ENCODE measurements at places on chromosomes 4 and X.

DNA sequence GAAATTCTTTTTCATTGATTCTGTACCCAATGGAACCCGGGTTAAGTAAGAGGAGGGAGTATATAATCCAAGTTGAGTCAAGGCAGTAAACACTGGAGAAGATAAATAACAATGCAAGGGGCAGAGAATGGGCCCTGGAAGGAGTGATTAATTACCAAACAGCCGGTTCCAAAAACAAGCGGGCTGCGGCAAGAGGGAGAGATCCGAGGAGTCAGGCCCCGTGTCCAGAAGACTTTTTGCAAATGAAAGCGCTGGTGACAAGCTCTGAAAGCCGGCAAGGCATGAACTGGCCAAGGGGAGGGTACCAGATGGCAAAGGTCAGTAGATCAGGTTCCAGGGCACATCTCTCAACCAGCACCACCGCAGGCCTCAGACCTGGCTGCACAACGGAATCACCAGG, 294.9 kb downstream of the BCOR start:
- DNase-seq = no peak

DNA sequence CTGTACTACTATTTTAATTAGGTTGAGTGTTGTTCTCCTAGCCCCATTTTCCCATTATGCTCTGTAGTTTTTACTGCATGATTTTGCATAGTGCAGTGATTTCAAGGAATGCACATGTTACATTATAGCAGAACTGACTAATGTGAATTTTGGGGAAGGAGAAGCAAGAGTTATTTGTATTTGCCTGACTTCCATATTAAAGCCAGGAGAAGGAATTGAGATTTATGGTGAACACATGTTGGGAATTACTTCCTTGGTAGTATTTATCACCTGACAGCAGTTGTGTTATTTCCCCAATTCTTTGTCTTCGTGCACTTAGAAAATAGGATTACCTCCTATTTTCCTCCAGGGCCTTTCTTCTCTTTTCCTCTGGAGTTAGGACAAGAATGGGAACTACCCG, 3.2 kb downstream of the TMEM144 start:
- no peak for DNase-seq

DNA sequence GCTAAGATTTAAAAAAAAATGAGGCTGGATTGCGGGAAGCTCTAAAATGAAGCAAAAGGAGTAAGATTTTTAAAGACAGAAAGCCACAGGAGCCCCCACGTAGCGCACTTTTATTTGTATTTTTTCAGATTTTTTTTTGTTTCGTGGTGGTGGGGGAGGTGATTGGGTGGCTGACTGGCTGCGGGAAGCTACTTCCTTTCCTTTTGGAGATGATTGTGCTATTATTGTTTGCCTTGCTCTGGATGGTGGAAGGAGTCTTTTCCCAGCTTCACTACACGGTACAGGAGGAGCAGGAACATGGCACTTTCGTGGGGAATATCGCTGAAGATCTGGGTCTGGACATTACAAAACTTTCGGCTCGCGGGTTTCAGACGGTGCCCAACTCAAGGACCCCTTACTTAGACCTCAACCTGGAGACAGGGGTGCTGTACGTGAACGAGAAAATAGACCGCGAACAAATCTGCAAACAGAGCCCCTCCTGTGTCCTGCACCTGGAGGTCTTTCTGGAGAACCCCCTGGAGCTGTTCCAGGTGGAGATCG, 908 bp downstream of the PCDH10 start:
- peak; percentile 15 for DNase-seq

GRCh38 chr4:8647626-8648025, 55.1 kb downstream of the CPZ start:
- no peak for DNase-seq

GRCh38 chr4:108484187-108484586, 136.2 kb upstream of the RPL34 start:
- DNase-seq = peak; percentile 45

- no peak for DNase-seq
Observed at GRCh38 chrX:70117738-70118137, 15.5 kb upstream of the IGBP1 start.

DNA sequence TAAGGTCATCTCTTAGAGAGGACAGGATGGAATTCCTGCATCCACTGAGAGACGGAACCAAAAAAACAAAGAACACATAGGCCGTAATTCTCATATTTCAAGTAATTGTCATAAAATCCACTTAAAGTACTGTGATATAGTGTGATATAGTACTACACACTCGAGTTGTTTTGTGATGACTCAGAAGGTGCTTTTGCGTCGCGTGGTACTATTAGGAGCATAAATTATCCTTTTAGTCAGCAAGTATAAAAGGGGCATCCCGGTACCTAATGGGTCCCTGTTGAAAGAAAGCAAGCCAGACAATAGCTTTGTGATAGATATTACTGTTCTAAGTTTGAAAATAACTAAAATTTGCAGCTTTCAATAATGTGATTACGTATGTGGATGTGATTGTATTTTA, 55.3 kb downstream of the GPR143 start:
- DNase-seq = no peak

- DNase-seq = no peak
Observed at GRCh38 chrX:19743386-19743785, 144.0 kb downstream of the SH3KBP1 start.

DNA sequence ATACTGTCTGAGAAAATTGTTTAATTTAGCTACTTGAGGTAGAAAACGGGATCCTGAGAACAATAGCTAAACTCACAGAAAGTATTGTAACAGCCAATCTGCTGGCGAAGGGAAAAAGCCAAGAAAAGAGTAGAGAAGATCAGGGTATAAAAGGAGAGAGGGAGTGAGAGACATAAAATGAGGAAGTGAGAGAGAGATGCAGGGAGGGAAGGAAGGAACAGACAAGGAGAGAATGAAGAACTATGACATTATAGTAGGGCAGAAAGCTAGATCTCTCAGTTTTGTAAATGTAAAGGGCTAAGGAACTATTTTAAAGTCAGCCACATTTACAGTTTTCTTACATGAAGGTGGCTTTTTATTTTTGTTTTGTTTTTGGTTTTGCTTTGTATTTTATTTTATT, 1.6 kb upstream of the GIMD1 start:
- no peak for DNase-seq

DNA sequence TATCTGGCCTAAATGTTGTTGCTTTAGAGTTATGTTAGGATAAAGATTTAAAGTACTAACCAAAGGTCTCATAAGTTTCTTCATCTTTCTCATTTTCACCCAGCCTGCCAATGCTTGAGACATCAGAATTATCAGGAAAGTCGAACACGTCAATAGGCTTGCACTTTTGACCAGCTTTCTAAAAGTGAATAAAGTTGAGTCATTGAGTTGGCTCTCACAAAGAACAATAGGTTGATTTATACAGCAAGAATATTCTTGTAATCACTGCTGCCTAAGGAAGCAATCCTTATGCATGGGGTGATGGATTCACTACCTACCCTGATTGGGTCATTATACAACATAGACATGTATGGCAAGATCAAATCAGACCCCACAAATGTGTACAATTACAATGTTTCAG, 5.0 kb downstream of the CENPU start:
- DNase-seq = no peak

DNA sequence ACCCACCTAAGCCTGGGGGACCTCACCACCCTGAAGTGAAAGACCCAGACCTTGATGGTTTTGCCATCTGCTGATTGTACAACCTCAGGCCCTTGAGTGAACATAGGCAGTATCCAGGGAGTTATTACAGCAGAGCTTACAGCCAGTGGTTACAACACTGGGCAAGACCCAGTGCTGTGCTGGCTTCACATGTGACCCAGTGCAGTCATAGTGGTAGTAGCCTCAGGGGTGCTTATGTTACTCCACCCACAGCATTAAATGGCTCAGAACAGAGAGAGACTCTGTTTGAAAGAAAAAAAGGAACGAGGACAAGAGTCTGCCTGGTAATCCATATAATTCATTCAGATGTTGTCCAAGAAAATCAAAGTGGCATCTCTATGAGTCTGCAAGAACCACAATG, 45.2 kb upstream of the DACH2 start:
- DNase-seq = no peak

DNA sequence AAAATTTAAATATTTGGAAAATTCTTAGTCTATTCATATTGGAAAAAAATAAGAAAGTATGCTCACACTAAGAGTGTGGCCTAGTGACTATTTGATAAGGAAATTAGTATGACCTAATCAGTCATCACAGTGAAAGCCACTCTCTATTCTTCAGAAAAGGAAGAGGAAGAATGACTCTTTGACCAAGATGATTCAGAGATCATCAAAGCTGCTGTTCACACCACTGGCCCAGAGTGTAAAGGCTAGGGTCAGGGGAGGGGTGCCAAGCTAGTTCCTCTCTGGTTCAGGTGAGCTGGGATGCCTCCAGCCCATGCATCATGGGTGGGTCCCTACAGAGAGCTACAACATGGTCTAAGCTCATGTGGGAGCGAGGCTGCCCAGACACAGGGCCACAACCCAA, 396.9 kb upstream of the NDST3 start:
- no peak for DNase-seq

DNA sequence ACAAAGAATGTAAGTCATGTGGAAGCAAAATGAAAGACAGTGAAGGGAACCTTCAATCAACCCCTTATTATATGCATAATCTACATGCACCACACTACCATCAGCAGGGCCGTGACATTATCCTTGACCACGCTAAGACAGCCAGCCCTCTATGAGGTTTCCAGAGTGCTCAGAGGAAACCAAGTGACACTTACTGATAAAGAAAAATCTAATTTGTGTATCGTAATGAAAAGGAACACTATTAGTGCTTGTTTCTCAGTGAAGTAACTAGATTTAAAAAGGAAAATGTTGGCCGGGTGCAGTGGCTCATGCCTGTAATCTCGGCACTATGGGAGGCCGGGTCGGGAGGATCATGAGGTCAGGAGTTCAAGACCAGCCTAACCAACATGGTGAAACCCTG, 56.4 kb downstream of the ABCG2 start:
- DNase-seq = no peak

GRCh38 chrX:24204958-24205357, 55.4 kb downstream of the ZFX start:
- DNase-seq = no peak

DNA sequence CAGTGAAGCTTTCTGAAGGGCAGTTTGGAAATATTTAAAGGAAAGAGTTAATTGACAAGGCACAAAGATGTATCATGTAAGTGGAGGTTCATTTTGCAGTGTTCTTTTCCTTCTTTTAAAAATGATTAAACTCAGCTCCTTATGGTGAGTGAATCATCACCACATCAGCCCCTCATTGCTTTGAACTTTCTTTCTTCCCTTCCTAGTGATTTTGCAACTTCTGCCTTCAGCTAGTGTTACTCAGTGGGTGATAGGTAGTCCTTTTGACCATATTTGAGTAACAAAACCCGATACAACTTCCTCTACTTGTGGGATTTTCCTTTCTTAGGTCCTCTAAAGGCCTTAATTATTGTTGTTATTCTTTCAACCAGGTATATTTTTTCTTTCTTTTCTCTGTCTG, 8.2 kb downstream of the ZCCHC4 start:
- DNase-seq = peak; percentile 79

DNA sequence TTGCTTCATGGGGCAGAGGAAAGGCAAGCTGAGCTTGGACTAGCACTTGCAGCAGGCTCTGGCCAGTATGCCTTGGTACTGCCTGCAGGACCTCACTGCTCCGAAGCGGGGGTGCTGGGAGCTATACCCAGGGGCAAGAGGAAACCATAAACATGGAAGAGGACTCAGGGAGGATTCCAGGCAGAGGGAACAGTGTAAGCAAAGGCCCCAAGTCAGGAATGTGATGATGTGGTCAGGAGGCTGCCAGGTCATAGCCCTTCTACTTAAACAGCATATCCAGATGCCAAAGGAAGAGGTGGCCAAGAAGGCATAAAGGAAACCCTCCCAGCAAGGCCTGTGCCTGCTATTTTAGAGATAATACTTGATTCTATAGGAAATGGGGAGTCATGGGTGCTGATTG, 31.1 kb downstream of the RAB40AL start:
- peak; percentile 81 for DNase-seq

DNA sequence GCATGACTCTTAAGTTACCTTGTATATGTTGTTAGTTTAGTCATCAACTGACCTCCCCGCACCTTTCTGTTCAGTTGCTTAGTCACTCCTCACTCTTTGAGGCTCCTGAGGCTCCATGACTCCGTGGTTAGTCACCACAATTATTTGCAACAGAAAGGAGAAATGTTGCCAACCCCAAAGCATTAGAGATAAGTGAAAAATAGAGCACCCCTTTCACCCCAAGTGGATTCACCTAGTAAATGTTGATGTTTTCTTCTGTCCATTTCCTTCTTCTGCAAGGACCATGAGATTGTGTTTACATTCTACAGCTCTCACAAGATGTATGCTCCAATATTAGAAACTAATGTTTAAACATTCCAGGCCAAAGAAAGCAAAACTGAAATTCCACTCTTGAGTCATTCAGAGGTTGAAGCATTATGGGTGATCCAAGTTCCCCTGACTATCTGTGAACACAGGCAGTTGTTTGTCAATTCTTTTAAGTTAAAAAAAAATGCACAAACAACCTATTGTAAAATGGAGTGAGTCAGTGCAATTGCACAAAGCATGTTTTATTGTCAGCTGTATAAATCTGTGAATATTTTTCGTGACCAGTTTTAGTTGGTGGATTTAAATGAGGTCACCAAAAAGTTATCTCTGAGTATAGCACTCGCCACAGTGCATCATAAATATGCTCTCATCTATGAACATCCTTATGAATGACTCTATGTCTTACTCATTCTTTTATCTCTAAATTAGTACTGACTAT, 552.4 kb upstream of the MAGEB2 start:
- DNase-seq = peak; percentile 67

GRCh38 chrX:55787727-55788126, 70.2 kb downstream of the RRAGB start:
- no peak for DNase-seq

GRCh38 chr4:55078987-55079386, 46.4 kb downstream of the KDR start:
- DNase-seq = peak; percentile 30

GRCh38 chr4:4268776-4269175, 20.8 kb upstream of the TMEM128 start:
- no peak for DNase-seq

DNA sequence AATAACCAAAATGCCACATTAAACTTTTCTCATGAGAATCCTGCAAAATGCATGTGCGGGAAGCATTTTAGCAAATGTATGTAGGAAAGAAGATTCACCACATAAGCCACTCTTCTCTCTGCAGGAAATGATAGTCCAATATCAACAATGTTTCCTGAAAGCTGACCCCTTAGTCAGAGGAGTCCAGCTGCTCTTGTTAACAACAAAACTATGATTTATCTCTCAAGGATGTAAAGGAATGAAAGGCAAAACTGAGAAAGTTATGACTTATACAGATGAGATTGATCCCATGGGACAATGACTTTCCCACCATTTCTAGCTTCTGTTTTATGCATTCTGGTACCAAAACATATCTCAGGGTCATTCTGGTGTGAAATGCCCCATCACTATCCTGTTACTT, 125.0 kb upstream of the EDNRA start:
- peak; percentile 81 for DNase-seq

- no peak for DNase-seq
Observed at GRCh38 chr4:39124885-39125599, 57.3 kb upstream of the WDR19 start.

DNA sequence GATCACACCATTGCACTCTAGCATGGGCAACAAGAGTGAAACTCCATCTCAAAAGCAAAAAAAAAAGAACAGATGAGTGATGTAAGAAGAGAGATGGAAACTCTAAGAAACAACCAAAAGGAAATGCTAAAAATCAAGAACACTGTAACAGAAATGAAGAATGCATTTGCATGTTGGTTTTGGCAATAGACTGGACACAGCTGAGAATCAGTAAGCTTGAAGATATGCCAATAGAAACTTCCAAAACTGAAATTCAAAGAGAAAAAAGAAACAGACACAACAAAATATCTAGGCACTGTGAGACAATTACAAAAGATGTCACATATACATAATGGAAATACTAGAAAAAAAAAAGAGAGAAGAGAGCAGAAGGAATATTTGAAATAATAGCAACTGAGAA, 93.7 kb downstream of the BEND2 start:
- DNase-seq = no peak

Measured in EL (cell line).